ENCODE measurements at places on chromosomes 5 and 9. TPM values are rescaled to one million over a fixed set of nuclear protein-coding genes. Genes with fewer than 3 reads are reported as not detected.

GRCh38 chr9:106872641-106873040, 9.7 kb downstream of the ZNF462 start:
- no peaks in the 10 kb centered on the region for H3K36me3 ChIP-seq
- no peaks in the 10 kb centered on the region for H3K27me3 ChIP-seq
- no peak overlapping the region for H3K27ac ChIP-seq
- no peaks in the 10 kb centered on the region for H3K4me1 ChIP-seq
- no peak overlapping the region for H3K4me3 ChIP-seq

DNA sequence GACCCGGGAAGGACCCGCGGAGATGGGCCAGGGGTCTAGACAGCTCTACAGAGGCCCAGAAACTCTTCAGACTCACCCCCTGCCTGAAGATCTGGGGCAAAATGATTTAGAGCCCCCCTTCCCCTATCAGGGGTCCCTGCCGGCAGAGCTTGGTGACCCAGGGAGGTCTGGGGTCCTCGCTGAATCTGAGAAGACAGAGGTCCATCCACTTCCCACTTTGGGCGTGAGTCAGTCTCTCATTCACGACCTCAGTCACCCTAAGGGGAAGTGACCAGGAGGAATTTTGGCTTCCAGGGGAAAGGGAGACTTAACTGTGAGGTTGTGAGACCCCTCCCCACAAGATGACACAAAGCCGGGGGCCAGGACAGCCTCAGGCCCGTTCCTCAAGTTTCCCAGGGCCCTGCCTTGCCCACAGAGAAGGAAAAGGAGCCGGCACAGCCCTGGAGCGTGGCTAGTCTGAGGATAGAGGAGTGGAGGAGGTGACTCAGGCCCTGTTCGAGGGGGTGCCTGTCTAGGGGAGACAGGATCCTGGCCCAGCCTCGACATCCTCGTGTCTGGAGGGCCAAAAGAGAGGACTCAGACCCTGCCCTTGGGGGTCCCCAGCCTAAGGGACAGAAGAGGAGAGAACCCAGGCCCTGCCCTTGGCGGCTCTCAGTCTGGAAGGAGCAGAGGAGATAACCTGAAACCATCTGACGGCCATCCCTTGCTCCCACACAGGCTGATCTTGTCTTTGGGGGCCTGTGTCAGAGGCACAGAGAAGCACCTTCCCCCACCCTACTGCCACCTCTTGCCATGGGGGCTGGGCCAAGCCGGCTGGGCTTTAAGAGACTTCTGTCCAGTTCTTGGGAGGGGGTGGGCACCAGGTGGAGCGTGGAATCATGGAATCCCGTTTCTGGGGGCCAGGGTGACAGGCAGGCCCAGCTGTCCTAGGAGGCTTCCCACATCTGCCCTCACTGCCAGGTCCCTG, 889 bp downstream of the PDLIM4 start:
- H3K4me3 ChIP-seq: no peak overlapping the region
- no peak for DNase-seq
- H3K4me1 ChIP-seq: no peaks in the 10 kb centered on the region
- no peaks in the 10 kb centered on the region for H3K27me3 ChIP-seq
- H3K36me3 ChIP-seq: no peaks in the 10 kb centered on the region

The SPINK7 gene
- total RNA-seq: not detected

- no peaks in the 10 kb centered on the region for H3K36me3 ChIP-seq
- DNase-seq: no peak
- no peak overlapping the region for H3K4me3 ChIP-seq
- no peaks in the 10 kb centered on the region for H3K4me1 ChIP-seq
Measured at GRCh38 chr9:135357863-135358551, 121.6 kb upstream of the PPP1R26 start.

The TMEM232 gene
- total RNA-seq: 0.38 TPM

DNA sequence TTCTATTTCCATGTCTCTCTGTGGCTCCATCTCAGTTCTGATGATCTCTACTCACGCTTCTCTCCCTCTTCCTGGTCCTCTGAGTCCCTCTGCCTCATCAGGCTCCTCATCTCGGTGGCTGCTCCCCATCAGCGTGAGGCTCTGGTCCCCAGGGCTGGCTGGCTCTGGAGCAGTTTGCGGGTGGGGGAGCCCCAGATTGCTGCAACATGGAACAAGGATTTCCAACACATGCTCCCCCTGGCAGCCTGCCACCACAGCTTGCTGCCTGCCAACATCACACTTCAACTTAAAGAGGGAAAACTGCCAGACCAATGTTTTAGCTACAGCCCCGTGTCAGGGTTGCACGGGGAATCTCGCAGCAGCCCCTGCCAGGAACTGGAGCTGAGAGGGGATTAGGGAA, 77.2 kb upstream of the NEK6 start:
- H3K27me3 ChIP-seq: no peaks in the 10 kb centered on the region
- no peaks in the 10 kb centered on the region for H3K36me3 ChIP-seq
- H3K27ac ChIP-seq: no peak overlapping the region
- no peak for DNase-seq
- no peaks in the 10 kb centered on the region for H3K4me1 ChIP-seq
- H3K4me3 ChIP-seq: no peak overlapping the region

The SLC34A1 gene
- 0.09 TPM for total RNA-seq

The IL11RA gene
- total RNA-seq: 15.6 TPM

The PCDHB6 gene
- not detected for total RNA-seq

DNA sequence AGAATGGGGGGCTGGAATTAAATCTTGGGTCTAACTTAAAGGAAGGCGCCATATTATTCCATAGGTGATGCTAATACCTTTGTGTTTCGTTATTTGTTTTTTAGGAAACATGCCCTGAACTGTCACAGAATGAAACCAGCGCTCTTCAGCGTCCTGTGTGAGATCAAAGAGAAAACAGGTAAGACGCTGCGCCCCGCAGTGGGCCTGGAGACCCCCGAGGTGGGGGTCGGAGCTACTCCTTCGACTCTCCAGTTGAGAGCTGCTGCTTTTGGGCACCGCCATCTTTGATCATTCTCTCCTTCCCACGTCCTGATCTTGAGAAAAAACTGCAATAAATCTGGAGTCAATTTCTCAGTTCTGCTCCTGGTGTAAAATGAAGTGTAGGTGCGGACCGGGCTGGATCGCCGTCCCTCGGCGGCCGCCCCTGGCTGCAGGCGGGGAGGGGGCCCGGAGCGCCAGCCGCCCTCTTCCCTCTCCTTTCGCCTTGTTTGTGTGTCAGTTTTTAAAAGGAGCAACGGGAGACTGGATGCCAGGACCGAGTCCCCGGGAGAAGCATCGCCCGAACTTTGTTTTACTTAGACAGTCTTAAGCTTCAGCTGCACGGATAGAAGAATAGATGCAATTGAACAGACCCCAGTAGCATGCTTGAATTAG, 1.4 kb downstream of the PBX3 start:
- H3K27me3 ChIP-seq: no peaks in the 10 kb centered on the region
- H3K4me1 ChIP-seq: peaks cover 22% of the 10 kb centered on the region
- H3K36me3 ChIP-seq: no peaks in the 10 kb centered on the region

- DNase-seq: no peak
- no peaks in the 10 kb centered on the region for H3K4me1 ChIP-seq
- H3K27me3 ChIP-seq: no peaks in the 10 kb centered on the region
Measured at GRCh38 chr9:546797-547223, 294.7 kb upstream of the DMRT1 start.

DNA sequence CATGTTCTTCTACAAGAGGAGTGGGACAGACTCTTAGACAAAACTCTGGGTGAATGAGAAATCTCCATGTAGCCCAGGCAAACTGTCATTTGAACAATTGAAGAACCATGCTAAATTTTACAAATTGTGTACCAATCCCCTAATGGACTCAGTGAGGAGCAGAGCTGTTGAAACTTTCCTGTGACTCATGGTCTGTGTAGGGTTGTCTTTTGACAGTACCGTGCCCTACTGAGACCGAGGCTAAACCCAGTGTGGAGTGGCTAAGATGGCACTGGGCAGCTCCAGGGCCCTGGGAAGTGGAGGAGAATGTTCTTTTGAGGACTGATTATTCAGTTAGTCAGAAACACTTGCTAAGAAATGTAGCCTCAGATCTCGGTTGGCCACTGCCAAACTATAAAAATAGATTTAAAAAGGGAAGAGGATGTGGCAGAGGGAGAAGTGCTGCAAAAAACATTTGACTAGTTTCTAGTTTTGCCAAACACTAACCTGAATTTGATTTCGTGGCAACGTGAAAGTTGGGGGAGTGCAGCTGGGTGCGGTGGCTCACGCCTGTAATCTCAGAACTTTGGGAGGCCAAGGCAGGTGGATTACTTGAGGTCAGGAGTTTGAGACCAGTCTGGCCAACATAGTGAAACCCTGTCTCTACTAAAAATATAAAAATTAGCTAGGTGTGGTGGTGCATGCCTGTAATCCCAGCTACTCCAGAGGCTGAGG, 24.7 kb downstream of the POU4F3 start:
- DNase-seq: no peak
- no peak overlapping the region for H3K27ac ChIP-seq
- no peaks in the 10 kb centered on the region for H3K4me1 ChIP-seq
- no peaks in the 10 kb centered on the region for H3K36me3 ChIP-seq
- H3K27me3 ChIP-seq: no peaks in the 10 kb centered on the region
- no peak overlapping the region for H3K4me3 ChIP-seq

The ZNF483 gene
- 2.7 TPM for total RNA-seq

The AMACR gene
- 11.3 TPM for total RNA-seq

Measured in CD8-positive, alpha-beta memory T cell (primary cell).